CD4-positive, CD25-positive, alpha-beta regulatory T cell (primary cell): ENCODE measurements at places on chromosomes 5 and 9. TPM values are rescaled to one million over a fixed set of nuclear protein-coding genes. Genes with fewer than 3 reads are reported as not detected.

CARTPT gene
- total RNA-seq = not detected

PCDHGB7 gene
- total RNA-seq = not detected

ZFP37 gene
- 1.8 TPM for total RNA-seq

APBA1 gene
- 0.20 TPM for total RNA-seq

PCDHA1 gene
- total RNA-seq = not detected

SLC28A3 gene
- total RNA-seq = not detected

IFNA13 gene
- total RNA-seq = not detected

SMIM32 gene
- total RNA-seq = not detected

OCLN gene
- total RNA-seq = 1.4 TPM
